ENCODE measurements at places on chromosomes 3 and 15.

DNA sequence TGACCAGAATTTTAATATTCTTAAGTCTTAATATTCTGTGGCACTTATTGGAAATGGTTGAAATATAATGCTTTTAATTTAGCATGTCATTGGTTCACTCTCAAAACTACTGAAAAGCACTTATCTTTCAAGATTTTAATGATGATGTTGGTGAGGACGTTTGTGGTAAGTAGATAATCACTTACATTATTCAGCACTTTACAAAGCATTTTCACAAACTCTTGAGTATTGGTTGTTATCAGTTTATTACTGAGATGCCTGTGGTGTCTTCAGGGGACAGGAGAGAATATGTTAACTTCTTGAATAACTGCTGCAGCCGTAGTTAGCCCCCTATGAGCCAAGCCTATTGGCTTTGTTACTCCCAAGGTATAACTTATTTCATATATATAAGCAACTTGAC is 15.2 kb downstream of the TGFBR2 start:
- DNase-seq = no peak

DNA sequence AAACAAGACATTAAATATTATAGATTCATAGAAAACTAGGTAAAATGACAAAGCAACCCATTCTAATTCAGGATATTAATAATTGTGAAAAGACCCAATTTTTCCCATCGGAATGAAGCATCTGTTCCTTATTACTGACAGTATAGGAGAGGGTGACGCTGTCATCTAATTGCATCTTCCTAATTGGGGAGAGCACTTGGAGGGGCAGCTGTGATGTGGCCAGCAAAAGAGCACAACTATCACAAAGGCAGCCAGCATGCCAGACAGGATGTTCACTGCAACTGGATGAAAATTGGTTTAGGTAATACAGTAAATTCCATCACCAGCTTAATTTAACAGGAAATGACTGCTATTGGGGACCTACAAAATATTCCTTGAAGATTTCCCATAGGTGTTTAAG is 21.9 kb upstream of the MINAR1 start:
- DNase-seq = no peak

DNA sequence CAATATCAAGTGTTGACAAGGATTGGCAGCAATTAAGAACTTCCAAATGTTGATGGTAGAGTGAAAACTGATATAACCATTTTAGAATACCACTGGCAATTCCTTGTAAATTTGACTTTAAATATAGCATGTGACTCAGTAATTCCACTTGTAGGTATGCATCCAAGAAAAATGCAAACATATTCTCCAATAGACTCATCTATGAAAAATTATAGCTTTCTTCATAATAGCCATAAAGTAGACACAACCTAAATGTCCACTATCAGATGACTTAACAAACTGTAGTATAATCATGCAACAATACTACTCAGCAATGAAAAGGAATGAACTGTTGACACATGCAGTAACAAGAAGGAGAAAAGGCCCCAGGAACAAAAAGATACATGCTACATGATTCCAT is 988.1 kb downstream of the FHIT start:
- DNase-seq = no peak

GRCh38 chr3:14701676-14702075 is 26.7 kb downstream of the C3orf20 start:
- DNase-seq = no peak

DNA sequence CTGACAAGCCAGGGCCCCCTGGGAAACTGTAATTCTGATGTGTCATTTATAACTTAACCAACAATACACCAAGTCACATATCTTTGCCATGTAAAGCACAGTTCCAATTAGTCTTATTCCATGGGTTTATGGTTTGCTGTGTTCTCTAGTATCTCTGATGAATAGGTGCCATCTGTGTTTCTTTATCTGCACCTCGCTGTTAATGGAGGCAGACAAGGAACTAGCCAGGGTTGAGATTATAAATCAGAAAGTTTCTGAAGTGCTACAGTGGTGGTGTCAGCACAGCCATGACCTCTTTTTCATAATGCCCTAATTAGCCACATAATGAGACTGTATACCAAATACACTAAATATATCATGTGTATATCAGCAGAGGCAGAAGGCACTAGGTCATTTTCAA is 866.4 kb downstream of the PLOD2 start:
- no peak for DNase-seq

DNA sequence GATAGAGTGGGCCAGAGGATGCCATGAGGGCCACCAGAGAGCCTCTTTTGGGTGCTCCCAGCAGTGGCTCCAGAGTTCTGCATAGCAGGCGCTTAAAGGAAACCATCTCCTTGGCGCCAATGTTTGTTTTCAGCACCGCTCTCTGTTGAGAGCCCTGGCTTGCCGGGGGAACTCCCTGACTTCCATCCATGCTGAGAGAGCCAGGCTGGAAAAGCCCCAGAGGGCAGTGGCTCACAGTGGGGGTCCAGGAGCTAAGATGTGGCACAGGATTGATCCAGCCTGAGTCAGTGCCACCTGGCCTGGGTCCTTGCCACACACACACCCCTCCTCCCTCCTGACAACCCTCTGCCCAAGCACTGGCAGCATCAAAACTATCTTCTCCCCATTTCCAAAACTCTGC is 50.4 kb upstream of the HACD2 start:
- DNase-seq = no peak

- DNase-seq = no peak
These were observed 21.3 kb downstream of the NPAP1 start for GRCh38 chr15:24696842-24697241.

GRCh38 chr3:12947504-12948369 is 106.4 kb upstream of the RPL32 start:
- DNase-seq = no peak

DNA sequence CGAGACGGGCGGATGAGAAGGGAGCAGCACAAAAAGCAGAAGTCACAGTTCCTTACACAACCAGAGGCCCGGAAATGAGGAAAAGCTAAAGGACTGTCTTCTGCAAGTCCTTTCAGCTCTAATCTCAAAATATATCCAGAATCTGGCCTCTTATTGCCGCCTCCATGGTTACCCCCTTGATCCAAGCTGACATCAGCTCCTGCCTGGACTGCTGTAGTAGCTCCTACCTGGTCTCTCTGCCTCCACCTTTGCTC is 324.0 kb upstream of the ROPN1 start:
- DNase-seq = no peak

DNA sequence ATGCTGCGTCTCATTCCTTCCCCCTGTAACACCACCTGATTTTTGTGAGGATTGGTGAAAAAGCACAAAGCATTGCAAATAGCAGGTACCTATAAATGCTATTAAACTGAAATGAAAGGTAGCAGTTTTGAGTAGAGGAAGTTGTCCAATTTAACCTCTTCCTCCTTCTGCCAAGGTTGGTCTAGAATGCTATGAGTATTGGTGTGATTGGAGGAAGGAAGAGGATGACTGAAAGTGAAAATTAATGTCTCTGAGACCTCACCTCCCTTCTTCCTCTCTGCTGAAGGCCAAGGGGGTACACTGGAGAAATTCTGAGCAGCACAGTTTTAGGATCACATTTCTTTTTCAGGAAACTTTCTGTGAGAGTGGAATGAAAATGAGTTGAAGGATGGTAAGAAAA is 94.4 kb downstream of the DTWD1 start:
- DNase-seq = peak; percentile 12

GRCh38 chr15:60195611-60196010 is 191.5 kb downstream of the FOXB1 start:
- no peak for DNase-seq

DNA sequence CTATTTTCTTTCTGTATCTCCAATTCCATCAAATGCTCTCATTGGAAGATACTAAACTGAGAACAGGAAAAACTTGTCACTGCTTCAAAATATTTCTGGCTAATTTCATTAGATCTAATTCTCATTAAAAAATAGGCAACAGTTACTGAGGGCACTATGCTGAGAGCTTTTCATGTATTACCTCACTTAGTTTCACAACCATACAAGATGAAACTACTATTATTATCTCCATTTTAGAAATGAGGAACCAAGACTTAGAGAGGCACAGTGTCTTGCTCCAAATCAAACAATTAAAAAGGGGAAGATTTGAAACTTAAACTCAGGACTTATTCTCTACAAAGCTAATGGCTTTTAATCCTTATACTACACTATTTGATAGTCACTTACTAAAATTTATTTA is 7.2 kb upstream of the OTOL1 start:
- peak; percentile 39 for DNase-seq

- no peak for DNase-seq
These were observed 489.2 kb upstream of the UBE2E2 start for GRCh38 chr3:22713936-22714335.

DNA sequence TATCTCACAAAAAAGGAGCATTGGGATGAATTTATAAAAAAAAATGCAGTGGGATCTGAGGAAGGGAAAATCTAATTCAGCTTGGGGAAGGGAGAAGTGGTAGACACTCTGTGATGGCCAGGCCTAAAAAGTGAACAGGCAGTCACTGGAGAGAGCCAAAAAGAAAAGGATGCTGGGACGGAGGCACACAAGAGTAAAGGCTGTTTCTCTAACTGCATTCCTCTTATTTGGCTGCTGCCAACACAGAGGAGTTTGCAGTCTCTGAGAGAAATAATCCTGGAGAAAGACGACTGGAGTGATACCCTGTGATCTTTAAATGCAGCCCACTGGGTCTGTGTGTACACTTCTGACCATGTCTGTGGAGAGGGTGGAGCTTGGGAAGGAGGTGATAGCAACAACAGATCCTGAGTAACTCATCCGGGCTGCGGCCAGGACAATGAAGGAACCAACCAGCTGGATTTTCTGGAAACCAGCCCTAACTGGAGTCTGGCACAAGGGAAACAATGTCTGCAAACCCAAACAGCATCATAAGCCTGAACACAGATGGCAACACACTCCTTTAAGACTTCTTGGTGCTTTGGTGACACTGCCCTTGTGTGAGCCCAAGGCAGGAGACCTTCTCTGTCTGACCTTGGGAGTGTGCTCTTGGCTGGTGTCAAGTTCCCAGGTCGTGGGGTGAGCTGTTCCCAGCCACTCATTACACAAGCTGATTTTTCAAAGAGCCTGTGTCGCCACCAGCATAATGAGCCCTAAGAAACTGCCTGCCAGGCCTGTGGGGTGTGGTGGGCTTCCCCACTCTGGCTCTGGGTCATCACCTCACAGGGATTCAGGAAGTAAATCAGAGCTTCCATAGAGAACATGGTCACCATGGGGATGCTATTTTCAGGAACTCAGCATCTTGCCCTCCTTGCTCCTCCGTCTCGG is 8.0 kb downstream of the FYCO1 start:
- DNase-seq = no peak

GRCh38 chr3:67593761-67594234 is 60.6 kb downstream of the SUCLG2 start:
- no peak for DNase-seq

DNA sequence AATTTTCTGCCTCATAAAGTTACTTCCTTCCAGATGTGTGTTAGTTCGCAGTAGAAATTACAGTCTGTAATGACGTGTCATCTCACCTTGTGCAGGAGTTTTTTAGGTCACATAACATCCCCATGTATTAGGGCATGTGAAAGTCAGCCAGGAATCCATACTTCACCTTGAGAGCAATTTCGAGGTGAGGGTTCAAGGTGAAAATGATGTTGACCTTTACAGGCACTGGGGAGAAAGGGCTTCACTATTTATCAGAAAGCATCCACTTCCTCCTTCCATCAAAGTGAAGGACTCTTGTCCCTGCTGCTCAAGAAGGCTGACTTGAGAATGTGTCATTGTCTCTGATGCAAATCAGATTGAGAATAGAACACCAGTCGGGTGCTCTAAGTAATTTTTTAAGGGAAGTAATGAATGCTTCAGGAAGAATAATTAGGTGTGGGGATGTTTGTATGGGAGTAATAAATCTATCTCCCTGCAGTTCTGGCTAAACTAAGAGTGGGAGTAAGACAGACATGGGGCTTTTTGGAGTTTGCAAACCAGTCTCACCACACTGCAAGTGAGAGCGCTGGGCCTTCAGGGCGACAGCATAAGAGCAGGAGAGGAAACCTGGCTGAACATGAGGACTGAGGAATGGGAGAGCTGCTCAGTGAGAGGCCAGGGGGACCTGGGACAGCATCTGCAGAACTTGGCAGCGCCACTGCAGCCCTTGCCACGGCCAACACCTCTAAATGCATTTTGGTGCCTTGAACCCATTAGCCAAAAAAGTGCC is 85.9 kb upstream of the IL12A start:
- DNase-seq = no peak

- DNase-seq = peak; percentile 59
These were observed 201.6 kb downstream of the SATB1 start for GRCh38 chr3:18223571-18223970.

DNA sequence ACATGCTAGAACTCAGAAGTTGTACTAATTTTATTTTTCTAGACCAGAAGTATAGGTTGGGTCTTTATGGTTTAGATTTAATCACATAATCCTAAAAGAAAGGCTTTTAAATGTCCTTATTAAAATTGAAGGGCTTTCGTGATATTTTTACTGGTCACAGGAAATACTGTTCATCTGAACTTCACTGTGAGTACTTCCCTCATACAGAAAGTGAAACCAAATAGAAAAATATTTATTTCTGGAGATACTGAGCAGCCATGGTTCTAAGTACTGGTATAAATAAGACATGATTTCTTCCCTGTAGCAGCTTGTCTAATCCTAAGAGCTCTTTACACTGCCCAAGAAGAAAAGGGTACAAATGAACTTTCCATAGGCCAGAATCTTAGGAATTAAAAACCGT is 2.0 kb downstream of the SNRK start:
- peak; percentile 76 for DNase-seq

DNA sequence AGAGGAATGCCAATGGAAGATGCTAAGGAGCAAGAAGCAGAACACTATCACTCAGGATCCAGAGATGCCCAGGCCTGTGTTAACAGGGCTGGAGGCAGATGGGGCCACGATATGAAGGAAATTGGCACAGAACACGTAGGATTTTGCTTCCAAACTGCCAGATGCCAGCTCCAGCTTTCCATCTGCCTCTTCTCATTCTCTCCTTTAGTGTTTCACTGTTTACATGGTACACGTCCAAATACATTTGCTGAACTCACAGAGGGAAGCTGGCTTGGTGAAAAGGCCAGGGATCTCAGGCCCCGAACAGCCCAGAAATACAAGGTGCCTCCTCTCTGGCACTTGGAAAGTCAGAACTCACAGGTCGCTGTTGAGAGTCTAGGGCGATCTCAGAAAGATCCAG is 187.0 kb downstream of the NTRK3 start:
- DNase-seq = no peak

- no peak for DNase-seq
These were observed 10.2 kb downstream of the RFTN1 start for GRCh38 chr3:16503191-16503776.

DNA sequence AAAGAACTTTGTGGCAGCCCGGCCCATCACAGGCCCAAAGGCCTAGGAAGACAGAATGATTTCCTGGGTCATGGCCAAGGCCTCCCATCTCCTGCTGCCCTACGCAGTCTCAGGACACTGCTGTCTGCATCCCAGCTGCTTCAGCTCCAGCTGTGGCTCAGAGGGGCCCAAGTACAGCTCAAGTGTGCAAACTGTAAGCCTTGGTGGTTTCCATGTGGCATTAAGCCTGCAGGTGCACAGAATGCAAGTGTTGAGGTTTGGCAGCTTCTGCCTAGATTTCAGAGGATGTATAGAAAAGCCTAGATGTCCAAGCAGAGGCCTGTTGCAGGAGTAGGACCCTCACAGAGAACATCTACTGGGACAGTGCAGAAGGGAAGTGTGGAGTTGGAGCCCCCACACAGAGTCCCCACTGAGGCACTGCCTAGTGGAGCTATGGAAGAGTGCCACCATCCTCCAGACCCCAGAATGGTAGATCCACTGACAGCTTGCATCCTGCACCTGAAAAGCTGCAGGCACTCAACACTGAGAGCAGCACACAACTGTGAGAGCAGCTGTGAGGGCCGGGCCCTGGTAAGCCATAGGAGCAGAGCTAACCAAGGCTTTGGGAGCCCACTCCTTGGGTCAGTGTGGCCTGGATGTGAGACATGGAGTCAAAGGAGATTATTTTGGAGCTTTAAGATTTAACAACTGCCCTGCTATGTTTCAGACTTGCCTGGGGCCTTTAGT is 208.2 kb upstream of the CMC1 start:
- DNase-seq = peak; percentile 67
